ENCODE measurements at places on chromosomes 12 and 14.
A peak's percentile ranks its signal among the peaks of the same experiment; 100 is the strongest.

DNA sequence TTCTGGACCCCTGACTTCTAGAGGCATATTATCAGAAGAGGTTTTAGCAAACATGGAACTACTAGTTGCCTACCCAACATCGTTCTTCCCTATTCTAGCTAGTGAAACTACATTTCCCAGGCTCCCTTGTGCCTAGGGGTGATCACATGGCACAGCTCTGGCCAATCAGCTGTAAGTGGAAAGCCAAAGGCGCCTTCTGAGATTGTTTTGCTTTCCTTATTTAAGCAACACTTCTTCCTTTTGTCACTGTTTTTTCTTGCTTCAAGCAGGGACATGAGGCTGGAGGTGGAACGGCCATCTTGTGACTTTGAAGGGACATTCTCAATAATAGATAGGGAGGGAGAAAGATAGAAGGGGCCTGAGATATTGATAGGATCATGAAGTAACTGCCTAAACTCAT, 136.7 kb downstream of the ZNF664 start:
- DNase-seq = no peak

- DNase-seq = no peak
These were observed 444.4 kb upstream of the ATP2B1 start for GRCh38 chr12:90152897-90153624.

- no peak for DNase-seq
These were observed 91.8 kb downstream of the PLXNC1 start for GRCh38 chr12:94240171-94240570.

DNA sequence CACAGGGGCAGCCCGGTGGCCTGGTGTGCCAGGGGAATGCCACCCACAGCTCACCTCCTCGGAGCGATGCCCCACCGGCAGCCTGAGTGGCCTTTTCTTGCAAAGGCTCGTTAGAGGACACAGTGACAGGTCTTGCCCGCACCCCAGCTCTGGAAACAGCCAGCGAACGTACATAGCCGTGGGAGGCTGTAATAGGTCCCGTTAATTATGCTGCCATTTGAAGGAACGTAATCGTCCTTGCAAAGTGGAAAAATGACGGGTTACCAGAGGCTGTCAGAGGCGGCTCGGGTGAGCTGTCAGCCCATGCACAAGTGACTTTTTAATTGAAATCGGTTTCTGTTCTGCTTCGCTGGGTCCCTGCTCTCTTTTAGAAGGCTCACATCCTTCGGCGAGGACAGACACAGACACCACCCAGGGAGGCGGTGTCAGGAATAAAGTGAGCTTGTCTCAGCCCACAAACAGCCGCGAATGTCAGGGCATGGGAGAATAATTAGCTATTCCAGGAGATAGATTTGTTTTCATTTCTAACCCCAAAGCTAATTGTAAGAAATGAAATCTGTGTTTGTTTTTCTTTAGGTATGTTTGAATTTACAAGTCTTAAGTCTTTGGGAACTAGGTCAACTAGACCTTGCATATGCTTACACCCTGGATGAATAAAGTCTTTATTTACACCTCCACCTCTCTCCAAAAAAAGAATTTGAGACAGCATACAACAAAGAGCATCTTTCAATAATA, 77.2 kb upstream of the RFLNA start:
- DNase-seq = no peak

GRCh38 chr14:52049271-52049670, 19.6 kb downstream of the NID2 start:
- DNase-seq = no peak

- DNase-seq = no peak
These were observed 242.8 kb downstream of the ATP23 start for GRCh38 chr12:58184212-58184611.

- DNase-seq = no peak
These were observed 10.9 kb upstream of the DLK1 start for GRCh38 chr14:100715803-100716202.

GRCh38 chr14:91429385-91429784, 11.8 kb upstream of the CCDC88C start:
- DNase-seq = no peak

DNA sequence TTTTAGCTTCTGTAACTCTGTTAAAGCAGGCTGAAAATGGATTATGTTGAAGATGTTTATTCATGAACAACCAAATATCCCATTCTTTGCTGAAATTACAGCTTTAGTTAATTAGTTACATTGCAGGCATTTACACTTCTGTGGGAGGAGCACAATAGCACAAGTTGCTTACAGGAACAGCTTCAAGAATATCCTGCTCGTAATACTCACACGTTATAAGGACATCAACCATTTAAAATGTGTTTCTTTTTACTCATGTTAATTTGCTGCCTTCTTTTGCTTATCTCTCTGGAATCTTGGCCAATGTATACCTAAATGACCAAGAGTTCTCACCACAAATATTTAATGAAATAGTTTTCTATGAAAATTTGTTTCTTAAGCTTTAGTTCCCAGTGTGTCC, 305.2 kb upstream of the SYT1 start:
- DNase-seq = no peak

- no peak for DNase-seq
These were observed 83.8 kb upstream of the DACT1 start for GRCh38 chr14:58553959-58554358.

DNA sequence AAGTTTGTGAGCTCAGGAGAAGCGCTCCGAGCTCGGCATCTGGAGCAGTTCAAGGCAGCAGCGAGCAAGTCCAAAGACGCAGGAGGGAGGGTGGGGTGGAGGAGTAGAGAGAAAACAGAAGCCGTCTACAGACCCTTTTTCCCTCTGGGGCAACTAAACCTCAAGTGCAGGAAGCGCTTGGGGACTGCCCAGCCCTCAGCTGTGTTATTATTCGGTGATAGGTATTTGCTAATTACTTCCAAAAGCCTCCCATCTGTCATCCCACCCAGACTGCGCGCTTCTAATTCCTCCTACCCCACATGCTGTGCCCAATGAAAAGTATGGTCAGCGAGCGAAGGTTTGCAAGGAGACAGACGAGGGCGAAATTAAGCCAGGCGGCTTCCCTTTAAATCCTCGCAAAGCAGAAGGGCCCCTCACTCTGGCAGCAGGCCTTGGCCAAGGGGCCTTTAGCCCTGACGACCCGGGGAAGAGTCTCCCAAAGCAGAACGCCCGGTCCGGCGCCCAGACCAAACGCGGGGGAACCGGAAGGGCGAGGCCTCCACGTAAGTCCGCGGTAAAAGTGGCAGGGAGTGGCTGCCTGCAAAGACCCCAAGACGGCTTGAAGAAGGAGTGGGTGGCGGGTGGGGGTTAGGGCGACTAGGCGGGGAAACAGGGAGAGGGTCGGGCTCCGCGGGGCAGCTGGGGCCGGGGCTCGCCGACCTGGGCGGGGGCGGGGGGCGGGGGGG, 507 bp upstream of the CD9 start:
- no peak for DNase-seq

- DNase-seq = no peak
These were observed 101.3 kb downstream of the HMGA2 start for GRCh38 chr12:65925626-65926025.

- no peak for DNase-seq
These were observed 209.4 kb downstream of the KTN1 start for GRCh38 chr14:55789406-55789805.

GRCh38 chr12:93243382-93243688, 134.4 kb upstream of the NUDT4 start:
- no peak for DNase-seq

DNA sequence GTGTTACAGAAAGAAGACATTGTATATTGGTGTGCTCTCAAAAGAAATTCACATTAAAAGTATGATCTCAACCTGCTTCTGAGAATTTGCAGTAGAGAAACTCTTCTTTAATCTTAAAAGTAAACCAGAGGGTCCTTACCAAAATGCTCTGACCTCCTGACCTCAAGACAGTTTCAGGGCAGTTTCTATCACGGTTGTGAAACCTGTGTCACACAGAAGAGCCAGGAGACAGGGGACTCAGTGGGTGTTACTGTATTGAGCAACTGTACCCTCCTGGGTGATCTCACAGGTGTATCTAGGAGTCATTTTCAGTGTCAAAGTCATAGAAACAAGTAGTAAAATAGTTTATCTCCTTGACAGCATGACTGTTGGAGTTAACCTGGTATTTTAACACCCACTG, 178.0 kb downstream of the GRIP1 start:
- DNase-seq = no peak

- no peak for DNase-seq
These were observed 221.6 kb downstream of the LRRK2 start for GRCh38 chr12:40446385-40446784.

GRCh38 chr12:66154776-66155175, 15.0 kb downstream of the TMBIM4 start:
- DNase-seq = no peak

DNA sequence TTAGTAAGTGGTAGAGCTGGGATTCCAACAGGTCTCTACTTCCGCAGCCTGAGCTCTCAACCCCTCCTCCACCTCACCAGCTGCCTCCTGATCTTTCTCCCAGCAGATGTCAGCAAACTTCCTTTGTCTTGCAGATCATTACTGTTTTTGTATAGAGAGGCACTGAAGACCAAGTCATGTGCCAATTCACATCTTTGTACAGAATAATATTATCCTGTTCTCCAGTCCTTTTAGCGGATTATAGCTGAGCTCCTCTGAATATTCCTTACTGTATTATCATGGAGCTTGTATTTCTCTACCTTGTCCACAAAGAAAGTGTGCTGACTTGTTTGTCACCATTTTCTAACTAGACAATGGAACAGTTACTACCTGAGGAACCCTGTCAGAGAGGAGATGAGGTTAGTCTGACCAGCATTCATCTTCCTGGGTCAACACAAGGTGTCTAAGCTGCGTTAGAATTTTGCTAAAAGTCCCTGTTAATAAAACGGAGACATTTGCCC, 142.3 kb upstream of the ARHGAP5 start:
- DNase-seq = no peak

GRCh38 chr12:127539226-127539858, 727.6 kb upstream of the TMEM132C start:
- DNase-seq = no peak

- DNase-seq = no peak
These were observed 111.7 kb downstream of the SUDS3 start for GRCh38 chr12:118488034-118488433.

- DNase-seq = no peak
These were observed 58.6 kb downstream of the TRHDE start for GRCh38 chr12:72330784-72331183.

GRCh38 chr14:52412426-52412825, 98.3 kb downstream of the PTGER2 start:
- no peak for DNase-seq

DNA sequence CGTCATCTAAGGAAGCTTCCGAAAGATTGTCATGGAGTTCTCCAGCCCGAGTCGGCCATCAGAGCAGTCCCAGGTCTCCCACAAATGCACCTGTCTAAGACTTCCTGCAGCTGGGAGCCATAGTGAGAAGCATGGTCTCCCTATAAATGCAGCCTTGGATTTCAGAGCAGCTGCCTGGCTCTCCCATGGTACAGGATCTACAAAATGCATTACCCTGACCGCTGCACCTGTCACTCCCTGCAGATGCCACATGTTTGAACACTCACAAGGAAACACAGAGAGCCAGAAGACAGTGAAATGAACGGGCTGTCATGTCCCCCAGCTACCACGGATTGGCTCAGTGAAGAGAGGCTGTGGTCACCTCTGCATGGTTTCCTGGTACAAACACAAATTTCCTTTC, 702.7 kb downstream of the MED13L start:
- DNase-seq = no peak

GRCh38 chr12:120586206-120586605, 5.0 kb upstream of the POP5 start:
- no peak for DNase-seq

GRCh38 chr14:80560800-80561657, 349.7 kb upstream of the DIO2 start:
- no peak for DNase-seq

DNA sequence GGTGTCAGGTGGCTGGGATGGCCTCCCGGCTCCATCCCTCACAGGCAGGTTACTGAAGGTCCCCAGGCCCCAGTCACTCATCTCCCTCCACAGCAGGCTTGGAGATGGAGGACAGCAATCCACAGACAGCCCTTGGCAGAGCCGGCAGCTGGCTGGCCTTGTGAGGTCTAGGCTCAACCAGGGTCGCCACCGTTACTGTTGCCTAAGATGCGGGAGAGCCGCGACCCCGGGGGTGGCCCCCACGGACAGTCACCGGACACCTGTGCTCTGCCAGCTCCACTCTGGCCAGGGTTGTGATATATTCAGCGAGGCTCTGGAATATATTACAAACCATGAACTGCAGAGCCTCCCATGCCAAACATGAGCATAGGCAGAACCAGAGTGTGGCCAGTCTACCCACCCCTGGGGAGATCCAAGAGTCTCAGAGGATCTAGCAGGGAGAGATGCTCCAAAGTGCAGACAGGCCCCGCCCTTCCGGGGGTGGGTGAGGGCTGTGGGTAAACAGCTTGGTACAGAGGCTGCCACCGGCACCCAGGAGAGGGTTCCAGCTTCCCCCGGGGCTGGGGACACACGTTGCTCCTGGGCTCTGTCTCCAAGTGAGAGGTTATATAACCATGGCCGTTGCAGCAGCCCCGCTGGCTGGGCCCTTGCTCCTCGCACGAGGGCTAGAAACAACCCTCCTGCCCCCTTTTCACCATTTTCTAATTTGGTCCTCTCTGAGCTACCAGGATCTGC, 55.9 kb upstream of the DIO3 start:
- DNase-seq = no peak

- DNase-seq = no peak
These were observed 1.1 kb upstream of the ASPG start for GRCh38 chr14:104084251-104085002.

DNA sequence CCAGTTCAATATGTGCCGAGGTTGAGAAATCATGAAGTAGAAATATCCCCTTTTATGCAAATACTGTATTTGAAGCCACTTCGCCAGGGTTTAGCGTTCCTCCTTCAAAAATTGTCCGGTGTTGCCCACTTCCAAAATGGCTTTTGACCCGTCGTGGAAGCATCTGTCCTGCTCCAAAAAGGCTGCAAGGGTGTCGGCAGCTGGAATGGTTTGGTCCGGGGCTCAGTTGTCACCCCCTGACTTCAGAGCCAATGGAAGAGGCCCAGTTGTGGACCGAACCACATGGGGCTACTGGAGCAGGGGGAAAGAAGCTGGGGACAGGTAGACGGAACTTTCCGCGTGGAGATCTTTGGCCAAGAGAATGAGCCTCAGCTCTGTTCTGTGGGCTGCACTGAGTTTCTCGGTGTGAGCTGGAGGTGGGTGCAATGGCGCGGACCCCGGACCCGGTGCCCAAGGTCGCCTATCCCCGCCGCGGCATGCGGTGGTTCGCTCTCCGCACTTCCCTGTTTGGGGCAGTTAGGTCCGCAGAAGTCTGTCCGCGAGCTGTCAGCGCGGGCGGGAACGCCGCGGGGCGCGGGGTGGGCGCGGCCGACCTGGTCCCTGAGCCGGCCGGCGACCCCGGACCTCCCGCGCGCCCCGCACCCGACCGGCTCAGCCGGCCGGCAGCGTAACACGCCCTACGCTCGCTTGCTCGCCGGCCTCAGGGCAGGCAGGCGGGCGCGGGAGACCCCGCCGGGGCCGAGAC, at the start of gene ANKRD13A:
ANKRD13A (plus strand) TSS at position 527 of the 745 bp plus-strand sequence. CDS start 259 bp downstream, outside the sequence.
- DNase-seq = peak; percentile 80

- no peak for DNase-seq
These were observed 4.2 kb upstream of the LIN7A start for GRCh38 chr12:80941916-80942315.

- DNase-seq = no peak
These were observed 77.1 kb upstream of the PTGDR start for GRCh38 chr14:52190337-52190931.
